ENCODE measurements at places on chromosomes 3 and 15. TPM values are rescaled to one million over a fixed set of nuclear protein-coding genes. Genes with fewer than 3 reads are reported as not detected.

Gene MAP6D1
- total RNA-seq, result not detected

Gene ACTC1
- 30.2 TPM for total RNA-seq

Gene RETNLB
- not detected for total RNA-seq

Gene TP63
- total RNA-seq, result not detected

Gene PRSS50
- not detected for total RNA-seq

Gene EOMES
- not detected for total RNA-seq

Gene SLC9C1
- total RNA-seq, result 0.32 TPM

Gene CISH
- 6.1 TPM for total RNA-seq

Gene HES1
- total RNA-seq, result 22.6 TPM

Gene SOX14
- not detected for total RNA-seq

Gene PRRT3
- total RNA-seq, result 1.1 TPM

Gene LXN
- 1.2 TPM for total RNA-seq

Gene MRAS
- 24.5 TPM for total RNA-seq

Gene CELF6
- not detected for total RNA-seq

Gene SNTN
- total RNA-seq, result not detected

Gene EXD1
- total RNA-seq, result not detected

Gene PROK2
- not detected for total RNA-seq

Gene GOLGA8G
- total RNA-seq, result not detected

Gene CACNA1D
- total RNA-seq, result 0.43 TPM

Gene PIERCE2
- total RNA-seq, result not detected

Gene DNAH1
- 7.6 TPM for total RNA-seq

Gene SQOR
- 61.4 TPM for total RNA-seq

Gene SFMBT1
- total RNA-seq, result 1.4 TPM

Gene SH2D7
- not detected for total RNA-seq

Gene SAMMSON
- 2.2 TPM for total RNA-seq

Gene IQGAP1
- total RNA-seq, result 99.1 TPM

Gene HYPK
- 20.2 TPM for total RNA-seq

Gene RNU5B-1
- not detected for total RNA-seq

Gene SI
- total RNA-seq, result not detected

Gene SERPINI2
- total RNA-seq, result not detected

Gene EIF2B5
- 24.7 TPM for total RNA-seq

Gene TUSC7
- total RNA-seq, result not detected

Gene CFAP100
- not detected for total RNA-seq

Gene CCR9
- total RNA-seq, result not detected

Gene CLDN11
- 7.0 TPM for total RNA-seq

Gene LCTL
- total RNA-seq, result not detected

Gene MYL3
- total RNA-seq, result 3.6 TPM

Gene ZDHHC23
- 4.4 TPM for total RNA-seq

Measured in ascending aorta (tissue), 2 donors.